ENCODE measurements at places on chromosomes 1 and 21.

DNA sequence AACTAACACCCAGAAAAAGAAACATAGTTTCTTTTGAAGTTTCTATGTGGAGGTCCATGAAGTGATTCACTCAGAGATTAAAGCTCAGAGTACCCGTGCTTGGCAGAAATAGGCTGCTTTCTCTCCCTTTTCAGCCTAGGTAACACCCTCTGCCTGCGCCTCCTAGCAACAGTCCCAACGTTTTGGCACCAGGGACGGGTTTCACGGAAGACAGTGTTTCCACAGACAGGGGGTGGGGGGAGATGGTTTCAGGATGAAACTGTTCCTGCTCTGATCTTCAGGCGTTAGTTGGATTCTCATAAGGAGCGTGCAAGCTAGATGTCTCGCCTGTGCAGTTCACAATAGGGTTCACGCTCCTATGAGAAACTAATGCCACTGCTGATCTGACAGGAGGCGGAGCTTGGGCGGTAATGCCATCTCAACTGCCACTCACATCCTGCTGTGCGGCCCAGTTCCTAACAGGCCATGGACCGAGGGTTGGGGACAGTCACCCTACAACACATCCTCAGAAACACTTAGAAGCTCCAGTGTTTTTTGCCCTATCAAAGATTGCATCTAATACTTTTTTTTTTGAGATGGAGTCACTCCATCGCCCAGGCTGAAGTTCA is 53.2 kb downstream of the CHML start:
- DNase-seq: no peak

DNA sequence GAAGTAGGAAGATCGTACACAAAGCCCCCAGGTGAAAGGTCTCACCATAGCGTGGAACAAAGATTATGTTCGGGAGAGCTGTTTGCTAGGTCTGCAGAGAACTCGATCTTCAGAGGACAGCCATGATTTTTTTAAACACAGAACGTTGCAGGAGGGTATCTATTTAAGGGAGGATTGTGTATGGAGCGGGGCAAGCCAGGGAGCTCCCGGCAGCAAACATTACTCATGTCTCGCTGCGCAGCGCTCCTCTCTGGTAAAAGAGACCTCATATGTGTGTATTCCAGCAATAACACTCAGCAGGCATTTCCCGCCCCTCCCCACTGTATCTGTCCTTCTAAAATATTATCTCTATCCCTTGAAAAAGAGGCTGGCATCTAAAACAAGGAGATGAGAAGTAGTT is 2.7 kb downstream of the GLIS1 start:
- no peak for DNase-seq

- DNase-seq: no peak
Measured at GRCh38 chr1:147185432-147185831, 13.2 kb upstream of the PRKAB2 start.

DNA sequence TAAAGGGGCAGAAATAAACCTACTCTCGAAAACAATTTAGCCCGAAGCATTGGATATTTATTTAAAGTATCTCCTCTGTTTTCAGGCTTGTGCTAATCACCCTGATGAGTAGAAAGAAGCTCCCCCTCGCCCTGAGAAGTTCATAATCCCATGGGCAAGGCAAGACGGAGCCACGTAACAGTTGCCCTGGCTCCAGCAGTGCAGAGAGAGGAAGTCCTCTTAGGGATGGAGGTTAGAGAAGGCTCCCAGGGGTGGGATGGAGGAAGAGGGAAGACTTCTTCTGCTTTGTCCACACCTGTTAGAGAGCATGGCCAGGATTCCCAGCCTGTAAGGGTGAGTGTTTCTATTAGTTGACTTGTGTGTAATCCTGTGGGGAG is 3.4 kb upstream of the GPR25 start:
- DNase-seq: no peak

GRCh38 chr1:1156140-1157032 is 17.3 kb upstream of the TTLL10 start:
- no peak for DNase-seq

DNA sequence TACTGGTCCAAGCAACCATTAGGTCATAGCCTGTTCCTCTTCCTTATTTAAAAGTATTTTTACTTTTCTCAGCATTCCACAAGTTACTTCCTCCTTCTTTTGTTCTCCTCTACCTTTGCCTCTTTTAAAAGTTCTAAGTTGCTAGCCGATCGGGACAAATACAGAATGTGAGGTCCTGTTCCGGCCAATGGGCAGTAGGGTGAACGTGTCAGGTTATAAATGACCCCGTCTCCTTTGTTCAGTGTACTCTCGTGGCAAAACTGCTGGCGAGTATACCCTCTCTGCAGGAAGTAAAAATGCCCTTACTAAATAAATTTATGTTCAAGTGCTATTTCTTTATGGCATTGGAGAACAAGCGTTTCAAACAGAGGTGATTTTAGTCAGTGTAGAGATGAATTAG is 2.5 kb downstream of the ADCY10 start:
- no peak for DNase-seq

DNA sequence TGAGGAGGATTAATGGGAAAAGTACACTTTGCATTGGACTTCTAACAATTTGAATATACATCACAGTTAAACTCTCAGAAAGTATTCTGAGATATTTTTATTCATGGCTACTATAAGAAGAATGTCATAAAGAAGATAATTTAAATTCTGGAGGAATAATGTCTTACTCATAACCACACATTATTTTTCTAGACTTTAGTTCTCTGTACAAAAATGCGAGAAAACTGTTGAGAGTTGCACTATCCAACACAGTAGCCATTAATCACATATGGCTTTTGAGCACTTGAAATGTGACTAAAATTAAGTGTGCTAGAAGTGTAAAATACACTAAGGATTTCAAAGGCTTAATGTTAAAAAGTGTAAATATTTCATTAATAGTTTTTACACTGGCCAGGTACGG is 53.8 kb downstream of the CRB1 start:
- no peak for DNase-seq

GRCh38 chr1:155392898-155393411 is 72.3 kb downstream of the RUSC1 start:
- DNase-seq: no peak

GRCh38 chr1:17615959-17616358 is 76.5 kb downstream of the ARHGEF10L start:
- DNase-seq: no peak

DNA sequence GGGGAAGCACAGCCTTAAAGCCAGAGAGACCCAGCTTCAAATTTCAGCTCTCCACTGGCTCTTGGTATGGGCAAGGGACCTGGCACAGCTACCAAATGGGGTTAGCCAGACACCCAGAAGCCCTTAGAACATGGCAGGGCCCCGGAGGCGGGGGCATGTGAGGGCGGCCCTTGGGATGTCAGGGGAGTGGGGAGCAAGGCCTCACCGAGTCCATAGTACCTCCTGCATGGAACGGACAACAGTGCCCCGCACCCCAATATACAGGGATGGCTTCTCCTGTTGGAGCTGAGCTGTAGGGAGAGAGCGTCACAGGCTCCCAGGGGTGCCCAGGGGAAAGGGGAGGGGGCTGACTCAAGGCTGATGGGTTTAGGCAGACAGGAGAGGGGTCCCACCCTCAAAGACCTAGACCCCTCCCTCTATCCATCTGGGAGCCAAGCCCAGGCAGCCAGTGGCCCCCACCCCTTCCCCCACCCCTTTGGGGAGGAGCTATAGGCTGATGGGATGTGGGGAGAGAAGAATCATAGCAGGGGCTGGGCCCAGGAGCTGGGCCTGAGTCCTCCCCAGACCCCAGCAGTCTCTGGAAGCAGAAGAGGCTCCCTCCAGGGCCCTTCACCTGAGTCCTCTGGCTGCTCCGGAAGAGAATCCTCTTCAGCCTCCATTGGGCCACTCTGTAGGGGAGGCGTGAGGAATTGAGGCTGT is 16.5 kb downstream of the SPOCD1 start:
- DNase-seq: peak; percentile 1

- no peak for DNase-seq
Measured at GRCh38 chr1:205698921-205699320, 18.6 kb upstream of the SLC45A3 start.

- DNase-seq: no peak
Measured at GRCh38 chr1:94846308-94846707, 26.2 kb downstream of the SLC44A3 start.

DNA sequence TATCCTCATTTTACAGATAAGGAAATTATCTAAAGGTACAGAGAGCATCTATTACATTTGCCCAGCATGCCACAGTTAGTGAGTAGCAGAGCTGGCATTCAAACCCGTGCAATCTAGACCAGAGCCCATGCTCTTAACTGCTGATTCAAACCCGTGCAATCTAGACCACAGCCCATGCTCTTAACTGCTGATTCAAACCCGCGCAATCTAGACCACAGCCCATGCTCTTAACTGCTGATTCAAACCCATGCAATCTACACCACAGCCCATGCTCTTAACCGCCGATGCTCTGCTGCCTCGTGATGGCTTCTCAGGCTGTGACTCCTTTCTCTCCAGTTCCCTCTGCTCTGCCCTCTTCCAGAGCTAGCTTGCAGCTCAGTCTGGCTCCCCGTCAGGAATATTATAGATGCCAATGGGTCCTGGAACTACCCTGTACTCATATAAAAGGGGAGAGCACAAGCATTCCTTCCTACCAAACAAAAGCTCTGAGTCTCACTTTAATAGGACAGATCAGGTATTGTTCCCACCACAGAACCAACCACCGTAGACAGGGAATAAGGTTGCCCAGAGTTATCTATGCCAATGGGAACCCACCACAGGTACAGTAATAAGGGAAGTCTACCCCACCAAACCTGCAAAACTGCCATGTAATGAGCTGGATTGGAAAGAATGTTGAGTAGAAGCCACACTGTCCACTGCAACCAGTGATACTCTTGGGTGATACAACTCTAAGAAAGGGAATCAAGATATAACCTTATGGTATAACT is 78.4 kb downstream of the SMYD3 start:
- no peak for DNase-seq

- no peak for DNase-seq
Measured at GRCh38 chr1:202568826-202569225, 141.4 kb downstream of the SYT2 start.

GRCh38 chr1:232764458-232765251 is 40.6 kb upstream of the MAP10 start:
- no peak for DNase-seq

DNA sequence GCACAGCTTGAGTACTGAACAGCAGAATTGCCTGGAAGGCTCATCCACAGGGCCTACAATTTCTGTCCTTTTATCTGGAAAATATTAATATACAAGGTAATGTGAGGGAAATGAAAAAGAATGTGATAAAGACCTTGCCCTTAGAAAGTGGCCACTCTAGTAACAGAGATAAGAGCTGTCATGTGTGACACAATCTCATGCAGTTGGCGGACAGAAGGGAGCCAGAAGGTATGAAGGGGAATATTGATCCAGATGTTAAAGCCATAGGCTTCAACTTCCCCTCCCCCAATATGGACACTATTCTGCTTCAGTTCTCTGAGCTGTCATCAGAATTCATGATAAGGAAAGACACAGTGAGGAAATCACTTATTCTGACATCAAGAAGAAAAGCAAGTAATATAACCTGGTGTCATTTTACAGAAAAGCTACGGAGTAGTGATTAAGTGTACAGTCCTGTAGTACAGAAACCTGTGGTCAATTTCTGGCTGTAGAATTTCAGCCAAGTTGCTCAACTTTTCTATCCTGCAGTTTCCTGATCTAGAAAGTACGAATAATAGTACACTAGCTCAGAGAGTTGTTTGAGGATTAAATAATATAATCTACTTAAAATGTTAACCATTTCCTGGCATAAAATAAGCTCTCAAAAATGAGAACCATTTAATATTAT is 572.1 kb downstream of the DPYD start:
- no peak for DNase-seq

GRCh38 chr1:23469372-23469982 is 14.5 kb downstream of the ASAP3 start:
- no peak for DNase-seq

DNA sequence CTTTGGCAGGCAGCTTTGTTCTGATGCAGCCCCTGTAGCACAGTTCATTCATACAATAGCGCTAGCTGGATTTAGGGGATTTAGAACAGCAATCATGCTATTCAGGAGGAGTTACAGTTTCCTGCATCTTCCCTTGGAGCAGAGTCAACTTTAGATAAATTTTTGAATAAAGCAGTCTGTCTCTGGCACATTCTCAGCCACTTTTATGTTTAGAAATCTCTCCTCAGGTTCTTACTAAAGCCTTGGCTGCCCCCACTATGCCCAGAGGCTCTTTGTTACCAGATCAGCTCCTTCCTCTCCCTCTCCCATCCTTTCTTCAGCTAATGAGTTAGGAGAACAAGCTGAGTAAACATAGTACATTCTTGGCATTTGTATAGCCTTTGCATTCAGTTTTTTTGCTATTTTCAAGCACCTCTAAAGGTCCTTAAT is 17.0 kb upstream of the PIGC start:
- DNase-seq: no peak

DNA sequence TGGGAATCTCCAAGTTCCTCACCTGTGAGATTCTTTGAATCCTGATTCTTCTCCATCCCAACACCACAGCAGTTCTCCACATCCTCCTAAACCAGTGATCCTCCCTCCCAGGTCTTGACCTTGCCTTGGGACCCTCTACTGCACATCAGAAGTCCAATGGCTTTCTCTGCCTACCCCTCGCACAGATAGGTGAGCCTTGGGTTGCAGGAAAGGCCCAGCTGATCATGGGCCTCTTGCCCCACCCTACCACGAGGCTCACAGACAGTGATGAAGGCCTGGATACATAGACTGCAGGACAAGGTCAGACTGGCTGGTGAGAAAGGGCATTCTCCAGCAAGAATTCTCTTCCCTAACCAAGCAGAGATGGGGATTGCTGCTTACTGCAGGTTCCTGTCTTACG is 825 bp downstream of the FABP3 start:
- no peak for DNase-seq

DNA sequence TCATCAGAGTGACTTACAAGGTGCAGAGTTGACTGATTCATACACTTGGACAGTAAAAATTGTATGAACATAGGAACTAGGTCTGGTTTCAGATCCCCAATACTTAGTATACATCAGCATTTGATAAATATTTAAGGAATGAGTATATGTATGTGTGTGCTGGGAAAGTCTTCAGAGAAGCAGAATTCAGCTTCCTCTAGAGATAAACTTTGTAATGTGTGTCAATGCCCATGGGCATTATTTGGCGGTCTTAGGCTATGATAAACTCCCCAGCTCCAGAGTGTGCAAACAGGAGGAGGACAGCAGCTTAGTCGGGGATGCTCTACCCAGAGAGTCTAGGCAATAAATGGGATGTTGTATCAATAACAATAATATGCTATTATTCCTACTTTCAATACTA is 2.9 kb upstream of the CAMK1G start:
- no peak for DNase-seq

DNA sequence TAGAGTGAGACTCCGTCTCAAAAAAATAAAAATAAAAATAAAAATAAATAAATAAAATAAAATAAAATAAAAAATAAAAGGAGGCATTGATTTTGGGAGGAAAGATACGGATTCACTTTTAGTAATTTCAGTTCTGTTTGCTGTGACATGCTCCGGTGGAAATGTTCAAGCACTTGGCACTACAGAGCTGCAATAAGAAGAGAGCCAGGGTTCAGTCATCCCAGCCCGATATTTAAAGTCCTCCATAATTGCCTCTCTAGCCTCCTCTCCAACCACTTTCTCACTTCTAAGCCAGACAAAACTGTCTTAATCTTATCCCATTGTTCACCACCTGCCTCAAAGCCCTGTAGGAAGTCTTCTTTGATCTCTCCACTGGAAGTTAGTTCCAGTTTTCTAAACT is 55.0 kb upstream of the MACF1 start:
- DNase-seq: no peak

Measured in HuH-7.5 (cell line).